ENCODE measurements at places on chromosomes 16 and 17.

DNA sequence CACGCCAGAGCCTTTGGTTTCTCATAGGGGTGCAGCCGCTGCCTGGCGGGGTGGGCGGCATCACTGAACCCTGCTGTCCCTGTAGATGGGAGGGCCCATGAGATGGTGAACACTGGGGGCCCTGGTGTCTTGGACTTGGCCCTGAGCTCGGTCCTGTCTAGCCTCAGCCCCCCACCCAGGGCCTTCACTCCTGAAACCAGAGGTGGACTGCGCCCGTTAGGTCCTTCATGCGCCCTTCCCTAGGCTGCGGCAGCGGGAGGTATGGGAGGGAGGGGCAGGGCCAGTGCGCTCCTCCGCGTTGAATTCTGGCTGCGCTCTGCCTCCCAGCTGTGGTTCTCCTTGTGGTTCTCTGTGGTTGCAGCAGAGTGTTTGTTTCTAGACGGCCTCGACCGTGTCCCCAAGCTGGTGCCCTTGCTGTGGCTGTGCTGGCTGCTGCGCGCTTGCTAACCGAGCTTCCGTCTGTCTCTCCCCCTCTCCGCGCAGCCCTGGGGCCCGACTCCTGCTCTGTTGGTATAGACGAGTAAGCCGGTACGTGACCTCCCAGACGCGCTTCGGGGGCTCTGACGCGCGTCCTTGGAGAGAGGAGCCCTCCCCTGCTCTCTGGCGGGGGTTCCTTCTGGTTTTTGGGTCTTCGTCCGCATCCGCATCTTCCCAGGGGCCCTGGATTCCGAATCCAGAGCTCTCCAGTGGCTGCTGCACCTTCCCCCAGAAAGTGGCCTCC, 7.4 kb upstream of the NUDT16L1 start:
- DNase-seq, result no peak

- DNase-seq, result no peak
Observed at GRCh38 chr17:30534298-30534697, 57.1 kb downstream of the GOSR1 start.

DNA sequence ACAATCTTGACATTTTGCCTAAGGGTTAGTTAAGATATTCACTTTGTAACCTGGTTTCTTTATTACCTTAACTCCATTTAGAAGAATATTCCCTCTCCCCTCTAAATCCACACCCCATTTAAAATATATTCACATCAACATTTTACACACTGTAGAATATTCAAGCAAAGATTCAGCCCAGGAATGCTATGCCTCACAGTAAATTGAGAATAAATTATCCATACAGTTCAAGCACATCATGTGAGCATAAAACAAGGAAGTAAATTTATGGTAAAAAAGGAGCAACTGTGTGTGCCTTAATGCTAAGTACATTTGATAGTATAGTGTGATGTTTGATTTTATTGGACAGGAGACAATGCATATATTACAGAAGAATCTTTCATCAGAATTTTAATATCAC, 806.6 kb upstream of the KIF2B start:
- DNase-seq, result no peak

DNA sequence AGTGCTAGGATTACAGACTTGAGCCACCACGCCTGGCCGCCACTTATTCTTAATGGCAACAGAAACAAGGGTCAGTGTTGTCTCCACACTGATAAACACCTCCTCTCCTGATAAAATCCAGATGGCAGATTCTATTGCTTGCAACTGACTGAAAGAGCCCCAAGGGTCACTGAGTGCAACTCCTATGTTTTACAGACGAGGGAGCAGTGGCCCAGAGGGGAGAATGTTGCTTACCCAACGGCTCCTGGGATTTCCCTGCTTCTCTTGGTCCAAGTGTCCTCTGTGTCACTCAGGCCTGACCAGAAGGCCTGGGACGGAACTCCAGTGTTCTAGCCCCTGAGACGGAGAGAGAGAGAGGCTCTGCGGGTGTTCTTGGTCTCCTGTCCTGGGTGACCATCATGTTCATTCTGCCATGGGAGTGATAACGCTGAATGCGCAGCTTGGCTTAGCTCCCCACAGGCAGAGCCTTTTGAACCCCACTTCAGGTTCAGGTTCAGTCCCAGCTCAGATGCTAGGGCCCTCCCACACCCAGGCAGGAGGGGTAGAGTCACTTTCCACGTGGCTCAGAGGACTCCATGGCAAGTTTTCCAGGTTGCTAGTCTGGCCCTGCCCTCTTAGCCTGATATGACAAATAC, 77.3 kb upstream of the NLRP1 start:
- no peak for DNase-seq

- DNase-seq, result no peak
Observed at GRCh38 chr17:16950488-16950887, 21.4 kb downstream of the TNFRSF13B start.

DNA sequence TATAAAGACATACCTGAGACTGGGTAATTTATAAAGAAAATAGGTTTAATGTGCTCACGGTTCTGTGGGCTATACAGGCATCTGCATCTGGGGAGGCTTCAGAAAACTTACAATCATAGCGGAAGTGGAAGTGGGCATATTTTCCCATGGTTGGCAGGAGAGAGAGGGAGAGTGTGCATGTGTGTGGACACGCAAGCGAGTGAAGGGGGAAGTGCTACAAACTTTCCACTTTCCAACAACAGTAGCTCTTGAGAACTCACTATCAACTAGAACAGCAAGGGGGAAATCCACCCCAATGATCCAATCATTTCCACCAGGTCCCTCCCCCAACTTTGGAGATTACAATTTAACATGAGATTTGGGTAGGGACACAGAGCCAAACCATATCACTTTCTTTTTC, 11.1 kb downstream of the TAOK1 start:
- DNase-seq, result no peak

GRCh38 chr17:81306491-81306890, 11.4 kb upstream of the SLC38A10 start:
- no peak for DNase-seq

- DNase-seq, result no peak
Observed at GRCh38 chr17:55757659-55758058, 6.8 kb downstream of the PCTP start.

GRCh38 chr16:30068750-30069610, 3.4 kb downstream of the ALDOA start:
- DNase-seq, result no peak

DNA sequence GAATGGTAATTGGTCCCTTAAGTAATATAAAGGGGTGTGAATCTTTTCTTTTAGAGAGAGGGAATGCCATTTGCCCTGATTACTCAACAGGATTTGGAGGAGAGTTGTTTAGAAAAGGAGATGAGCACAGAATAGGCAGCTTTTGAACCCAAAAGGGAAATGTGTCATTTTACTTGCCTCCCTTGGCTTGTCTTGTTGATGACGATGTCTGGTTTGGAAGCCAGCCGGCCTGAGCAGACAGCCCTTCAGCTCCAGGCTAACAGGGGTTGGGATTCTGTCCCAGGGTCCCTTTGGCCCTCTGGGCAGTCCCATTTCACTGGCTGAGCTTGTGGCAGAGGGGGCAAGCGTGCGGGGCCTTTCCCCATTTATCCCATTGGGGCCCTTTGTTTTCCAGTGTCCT, 22.3 kb upstream of the PRKAR1A start:
- DNase-seq, result no peak

GRCh38 chr16:12283596-12283995, 307.1 kb downstream of the SNX29 start:
- no peak for DNase-seq

GRCh38 chr17:5464717-5465507, 3.9 kb downstream of the DHX33 start:
- DNase-seq, result peak; percentile 12

- no peak for DNase-seq
Observed at GRCh38 chr17:18064053-18064452, 23.7 kb upstream of the DRG2 start.

DNA sequence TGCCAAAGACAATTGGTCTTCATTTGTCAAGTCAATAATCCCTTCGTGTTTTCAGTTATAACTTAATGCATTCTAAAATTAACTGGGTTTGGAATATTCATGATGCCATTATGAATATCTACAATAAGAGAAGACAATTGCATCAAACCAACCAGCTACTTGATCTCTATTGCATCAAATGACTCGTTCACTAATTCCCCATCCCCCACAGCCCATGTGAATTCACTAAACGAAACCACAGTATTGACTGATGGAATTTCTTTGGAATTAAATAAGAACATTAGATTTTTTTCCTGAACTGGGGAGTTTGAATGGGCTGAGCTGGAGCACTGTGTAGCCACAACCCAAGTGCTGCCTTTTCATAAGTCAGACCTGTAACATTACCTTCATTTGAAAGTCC, 65.3 kb downstream of the HS3ST3B1 start:
- DNase-seq, result no peak

DNA sequence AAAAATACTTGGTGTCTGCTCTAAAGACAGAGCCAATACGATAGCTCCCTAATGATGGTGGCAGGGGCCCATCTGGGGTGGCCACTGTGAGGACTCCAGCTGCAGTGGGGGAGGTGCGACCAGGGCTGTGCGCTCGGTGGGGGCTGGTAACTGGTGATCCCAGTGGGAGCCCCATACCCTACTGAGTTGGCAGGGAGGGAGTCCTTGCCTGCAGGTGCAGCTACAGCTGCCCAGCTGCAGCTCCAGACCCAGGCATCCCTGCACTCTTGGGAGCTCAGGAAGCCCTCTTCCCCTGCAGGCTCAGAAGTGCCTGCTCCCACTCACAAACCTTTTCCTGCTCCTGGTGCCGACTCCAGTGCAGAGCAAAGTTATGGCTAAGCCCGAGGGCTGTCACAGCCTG, 31.2 kb upstream of the KIF2B start:
- no peak for DNase-seq

GRCh38 chr17:6085812-6086211, 15.6 kb downstream of the WSCD1 start:
- no peak for DNase-seq

DNA sequence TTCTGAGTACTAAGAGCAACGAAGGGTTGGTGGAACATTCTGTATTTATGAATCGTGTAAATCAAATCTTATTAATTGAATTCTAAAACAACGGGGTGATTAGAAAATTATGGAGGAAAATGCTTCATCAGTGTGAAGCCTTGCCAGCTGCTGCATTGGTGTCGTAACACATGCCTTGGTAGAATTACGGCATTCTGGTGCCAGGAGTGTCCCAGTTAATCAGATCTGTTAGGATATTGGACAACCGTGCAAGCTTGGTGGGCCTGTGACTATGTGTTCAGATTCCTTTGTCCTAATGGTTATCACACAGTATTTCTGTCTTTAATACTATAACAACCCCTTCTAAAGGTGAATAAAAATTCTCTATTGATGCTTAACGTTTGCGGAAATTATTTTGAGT, 44.2 kb upstream of the TANC2 start:
- no peak for DNase-seq

DNA sequence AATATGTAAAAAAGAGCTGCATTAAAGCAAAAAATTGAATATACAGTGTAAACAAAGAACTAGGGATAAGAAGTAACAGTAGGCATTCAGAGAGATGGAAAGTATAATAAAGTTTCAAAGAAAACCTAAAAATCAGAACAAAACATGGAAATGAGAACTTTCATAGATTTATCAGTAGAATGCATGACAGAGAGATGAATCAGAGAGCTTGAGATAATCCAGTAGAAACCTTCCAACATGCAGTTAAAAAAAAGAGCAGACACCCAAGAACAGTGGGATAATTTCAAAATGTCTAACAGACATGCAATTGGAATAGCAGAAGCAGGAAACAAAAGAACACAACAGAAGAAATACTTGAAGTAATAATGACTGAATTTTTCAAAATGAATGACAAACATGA, 1384.2 kb downstream of the CDH11 start:
- no peak for DNase-seq

DNA sequence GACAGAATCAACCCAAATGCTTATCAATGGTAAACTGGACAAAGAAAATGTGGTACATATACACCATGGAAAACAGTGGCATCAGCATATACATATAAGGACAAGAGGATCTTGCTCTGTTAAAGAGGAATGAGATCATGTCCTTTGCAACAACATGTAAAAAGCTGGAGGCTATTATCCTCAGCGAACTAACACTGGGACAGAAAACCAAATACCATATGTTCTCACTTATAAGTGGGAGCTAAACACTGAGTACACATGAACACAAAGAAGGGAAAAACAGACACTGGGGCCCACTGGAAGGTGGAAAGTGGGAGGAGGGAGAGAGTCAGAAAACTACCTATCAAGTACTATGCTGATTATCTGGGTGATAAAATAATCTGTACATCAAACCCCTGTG, 447.3 kb upstream of the MAF start:
- no peak for DNase-seq

DNA sequence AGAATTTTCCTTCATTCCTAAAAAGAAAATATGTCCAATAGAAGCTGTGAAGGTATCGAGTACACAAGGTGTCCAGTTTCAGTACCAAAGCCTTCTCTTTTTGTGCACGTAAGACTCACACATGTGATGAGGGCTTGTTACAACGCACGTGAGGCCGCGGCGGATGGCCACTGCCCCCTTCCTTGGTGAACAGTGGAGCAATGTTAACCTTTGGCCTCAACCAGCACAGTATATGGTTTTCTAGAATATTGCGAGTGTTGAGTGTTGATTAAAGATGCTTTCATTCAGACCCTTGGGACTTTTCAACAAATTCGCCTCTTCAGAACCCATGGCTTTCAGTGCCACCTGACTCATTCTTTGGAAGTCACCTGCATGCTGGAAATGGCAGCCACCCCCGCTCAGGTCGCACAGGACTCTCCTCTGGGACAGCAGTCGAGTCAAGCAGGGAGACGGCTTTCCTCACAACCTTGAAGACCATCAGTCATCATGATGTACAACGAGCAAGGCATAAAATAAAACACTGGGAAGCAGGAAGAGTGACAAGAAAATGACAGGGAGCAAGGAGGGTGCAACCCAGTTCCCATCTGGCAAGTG, 14.5 kb downstream of the MAP1LC3B start:
- DNase-seq, result no peak

- DNase-seq, result no peak
Observed at GRCh38 chr17:39777534-39778365, 40.0 kb downstream of the GRB7 start.

DNA sequence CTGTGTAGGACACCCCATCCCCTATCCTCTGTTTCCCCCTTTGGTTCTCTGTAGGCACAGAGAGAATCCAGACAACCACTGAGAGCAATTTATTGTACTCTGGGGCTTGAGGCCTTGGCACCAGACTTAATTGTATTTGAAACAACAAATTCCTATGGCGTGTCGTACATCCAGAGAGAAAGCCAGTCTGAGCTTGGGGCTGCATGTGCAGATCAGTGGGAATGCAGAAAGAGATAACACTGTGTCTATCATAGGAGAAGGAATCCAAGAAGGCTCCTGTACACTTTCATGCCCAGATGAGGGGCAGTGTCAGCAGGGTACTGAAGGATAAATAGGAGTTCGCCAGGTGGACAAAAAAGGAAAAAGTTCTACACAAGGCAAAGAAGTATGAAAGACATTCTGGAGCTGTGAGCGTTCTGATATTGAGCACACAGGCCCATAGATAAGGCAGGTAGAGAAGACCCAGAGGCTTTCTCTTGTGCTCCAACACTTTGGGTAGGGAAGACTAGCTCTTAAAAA, 22.0 kb upstream of the IL4R start:
- DNase-seq, result no peak

- DNase-seq, result no peak
Observed at GRCh38 chr17:65323049-65323448, 185.9 kb downstream of the RGS9 start.
